Cardiac fibroblast (primary cell): ENCODE measurements at places on chromosomes 5 and 9.
A peak's percentile ranks its signal among the peaks of the same experiment; 100 is the strongest.

- DNase-seq: peak; percentile 61
These were observed at the start of gene AFAP1L1 for GRCh38 chr5:149271716-149272563. Gene AFAP1L1, plus strand, starts transcription at chr5:149271859. Its CDS starts 110 bp downstream, at chr5:149271969.

DNA sequence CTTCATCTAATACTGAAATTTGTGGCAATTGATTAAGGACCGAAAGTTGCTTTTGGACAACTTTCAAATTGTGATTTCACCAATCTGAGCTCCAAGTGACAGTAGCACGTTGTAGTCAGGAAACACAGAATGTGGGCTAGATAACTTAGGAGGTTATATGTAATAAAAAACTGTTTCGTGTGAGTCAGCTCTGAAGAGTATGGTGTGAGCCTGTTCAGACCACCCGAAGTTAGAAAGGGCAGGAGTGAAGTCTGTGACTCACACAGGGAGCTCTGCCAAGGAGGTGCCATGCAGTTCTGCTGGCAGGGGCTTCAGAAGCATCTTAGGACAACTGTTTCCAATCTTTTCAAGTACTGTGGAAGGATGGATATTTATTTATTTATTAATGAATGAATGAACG lies 16.4 kb upstream of the ZBTB34 start:
- DNase-seq: peak; percentile 52

GRCh38 chr9:26891726-26892125 lies 876 bp downstream of the CAAP1 start:
- no peak for DNase-seq

DNA sequence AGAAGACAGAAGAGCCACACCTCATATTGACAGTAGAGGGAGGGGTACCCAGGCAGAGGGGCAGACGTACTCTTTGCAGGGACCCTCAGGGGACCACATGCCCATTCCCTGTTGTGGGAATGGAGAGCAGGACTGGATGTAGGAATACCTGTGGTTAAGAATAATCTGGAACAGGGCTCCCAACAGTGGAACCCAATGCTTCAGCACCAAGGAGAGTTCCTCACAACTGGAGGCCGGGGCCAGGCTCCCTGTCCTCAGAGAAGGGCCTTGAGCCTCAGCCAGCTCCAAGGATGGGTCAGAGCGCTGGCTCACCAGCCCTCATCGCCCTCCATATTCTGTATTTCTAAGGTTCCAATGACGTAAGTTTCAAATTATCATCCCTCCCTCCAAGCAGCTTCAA lies 7.4 kb upstream of the SHC3 start:
- DNase-seq: peak; percentile 37

DNA sequence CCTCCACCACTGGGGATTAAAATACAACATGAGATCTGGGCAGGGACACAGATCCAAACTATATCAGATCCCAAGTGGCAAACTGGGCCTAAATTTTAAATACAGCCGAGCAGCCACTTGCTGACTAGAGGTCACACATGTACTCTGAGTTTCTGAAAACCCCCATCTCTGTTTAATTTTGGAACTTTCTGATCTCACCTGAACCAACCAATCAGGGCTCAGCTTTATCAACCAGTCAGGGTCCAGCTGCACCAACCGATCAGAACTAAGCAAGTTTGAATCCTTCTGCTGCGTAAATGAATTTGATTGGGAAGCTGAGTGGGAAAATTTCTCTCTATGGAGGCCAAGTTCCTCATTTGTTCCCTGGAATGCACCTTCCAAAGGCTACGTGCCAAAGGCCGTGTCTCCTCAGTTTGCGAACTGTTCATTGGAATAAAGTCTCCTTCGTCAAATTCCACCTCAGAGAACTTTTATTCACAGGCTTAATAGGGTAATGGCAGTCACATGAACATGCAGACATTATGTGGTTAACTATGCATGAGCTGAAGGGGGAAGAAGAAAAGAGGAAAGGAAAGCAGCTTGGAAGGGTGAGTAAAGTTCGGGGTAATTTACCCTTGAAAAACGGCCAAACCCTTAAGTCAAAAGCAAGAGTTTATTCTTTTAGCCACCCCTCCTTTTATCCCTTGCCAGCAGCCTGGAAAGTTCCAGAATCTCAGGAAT lies 3.7 kb downstream of the CD180 start:
- no peak for DNase-seq

DNA sequence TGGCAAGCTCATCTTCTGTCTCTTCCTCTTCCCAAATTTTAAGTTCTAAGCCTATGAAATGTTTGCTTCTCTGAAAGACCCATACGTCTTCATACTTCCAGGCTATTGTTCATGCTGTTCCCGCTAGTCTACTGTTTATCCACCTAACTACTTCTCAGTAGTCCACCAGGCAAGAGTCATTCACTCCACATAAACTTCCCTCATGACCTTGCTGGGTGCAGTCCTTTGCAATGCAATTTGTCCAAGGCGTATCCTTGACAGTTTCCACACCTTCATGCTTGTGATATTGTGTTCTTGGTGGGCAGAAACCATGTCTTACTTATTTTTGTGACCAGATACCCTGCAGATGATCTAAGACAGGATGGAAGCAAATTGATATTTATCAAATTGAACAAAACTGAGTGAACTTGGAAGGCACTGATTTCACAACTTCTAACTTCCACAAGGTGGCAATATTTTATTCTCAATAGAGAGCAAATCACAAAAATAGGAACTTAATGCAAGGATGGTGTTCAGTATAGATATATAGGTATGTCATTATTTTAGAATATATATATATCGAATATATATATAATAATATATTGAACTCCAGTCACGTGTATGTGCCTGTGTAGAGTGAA lies 30.3 kb downstream of the TYRP1 start:
- peak; percentile 46 for DNase-seq

- peak; percentile 82 for DNase-seq
These were observed 134.7 kb upstream of the DMRT1 start for GRCh38 chr9:706606-707459.

DNA sequence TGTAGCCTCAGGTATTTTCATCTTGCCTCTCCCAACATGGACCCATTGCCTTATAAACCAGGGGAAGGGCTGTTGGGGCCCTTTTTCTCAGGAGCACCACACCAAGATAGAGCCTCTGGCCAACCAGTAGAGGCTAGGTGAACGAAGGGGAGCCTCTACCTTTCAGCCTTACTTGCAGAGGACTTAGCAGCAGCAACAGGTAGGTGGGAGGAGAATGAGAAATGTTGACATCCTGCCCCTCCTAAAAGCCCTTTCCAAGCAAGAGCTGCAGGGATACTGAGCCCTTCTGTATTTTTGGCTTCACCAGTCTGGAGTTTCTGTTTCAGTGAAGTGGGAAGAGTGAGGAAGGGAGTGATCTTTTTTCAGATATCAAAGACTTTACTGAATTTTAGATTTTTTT lies 77.4 kb downstream of the MTREX start:
- no peak for DNase-seq

DNA sequence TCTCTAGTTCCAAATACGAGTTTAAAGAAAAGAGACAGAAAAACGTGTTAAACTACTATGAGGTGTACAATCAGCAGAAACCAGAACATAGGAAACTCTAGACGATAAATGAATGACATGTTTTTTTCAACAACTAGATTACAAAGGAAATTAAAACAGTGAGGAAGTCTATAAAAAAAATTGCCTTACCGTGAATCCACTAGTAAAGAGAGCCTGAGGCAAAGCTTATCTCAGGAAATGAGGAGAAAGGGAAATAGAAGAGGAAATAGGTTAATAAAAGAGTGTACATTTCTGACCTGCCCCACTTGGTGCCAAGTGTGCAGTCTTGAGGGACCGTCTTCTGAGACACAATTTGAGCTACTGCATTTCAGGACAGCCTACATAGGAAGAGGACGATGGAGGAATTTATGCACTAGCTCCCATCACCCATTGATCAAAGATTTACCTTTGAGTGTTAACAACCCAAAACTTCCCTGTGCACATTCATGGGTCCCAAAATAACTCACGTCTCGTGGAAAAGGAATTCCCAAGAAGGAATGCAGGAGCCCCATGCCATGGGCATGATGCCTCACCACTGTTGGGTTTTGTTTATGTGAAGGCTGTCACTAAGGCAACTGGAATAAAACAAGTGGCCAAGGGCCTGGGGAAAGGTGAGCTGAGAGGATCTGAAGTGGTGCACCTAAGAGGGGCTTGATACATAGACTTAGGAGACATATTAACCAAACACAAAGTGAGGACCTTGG lies 53.6 kb upstream of the SLC1A3 start:
- DNase-seq: peak; percentile 13

DNA sequence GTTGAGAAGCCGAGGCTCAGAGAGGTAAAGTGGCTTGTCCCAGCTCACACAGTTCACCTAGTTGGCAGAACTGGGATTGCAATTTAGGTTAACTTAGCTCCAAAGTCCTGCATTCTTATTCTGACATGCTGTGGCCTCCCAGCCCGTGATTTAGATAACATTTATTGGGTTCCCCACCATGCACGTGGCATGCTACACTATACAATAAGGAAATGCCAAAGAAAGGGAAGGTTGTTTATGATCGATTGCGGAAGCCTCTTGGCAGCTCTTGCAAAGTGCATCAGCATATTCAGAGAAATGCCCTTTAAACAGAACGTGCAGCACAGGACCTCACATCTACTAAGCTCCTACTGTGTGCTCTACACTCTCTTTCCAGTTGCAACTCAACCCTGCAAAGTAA lies 3.2 kb downstream of the NEURL1B start:
- DNase-seq: no peak

DNA sequence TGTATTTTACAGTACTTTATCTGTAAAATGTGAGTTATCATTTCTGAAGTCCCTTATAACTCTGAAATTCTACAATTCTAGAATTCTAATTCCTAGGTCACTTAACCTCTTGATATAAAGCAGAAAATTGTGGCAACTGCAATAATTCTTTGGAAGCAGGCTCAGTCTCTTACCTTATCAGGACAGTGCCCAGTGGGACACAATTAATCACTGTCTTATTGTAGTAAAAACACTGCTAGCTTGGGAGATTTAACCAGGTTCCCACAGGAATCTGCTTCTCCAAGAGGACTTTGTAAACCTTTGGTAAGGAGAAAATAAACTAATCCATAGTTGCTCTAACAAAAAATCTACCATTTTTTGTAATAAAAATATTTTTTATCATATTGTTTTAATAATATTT lies 18.3 kb upstream of the SPATA9 start:
- no peak for DNase-seq

DNA sequence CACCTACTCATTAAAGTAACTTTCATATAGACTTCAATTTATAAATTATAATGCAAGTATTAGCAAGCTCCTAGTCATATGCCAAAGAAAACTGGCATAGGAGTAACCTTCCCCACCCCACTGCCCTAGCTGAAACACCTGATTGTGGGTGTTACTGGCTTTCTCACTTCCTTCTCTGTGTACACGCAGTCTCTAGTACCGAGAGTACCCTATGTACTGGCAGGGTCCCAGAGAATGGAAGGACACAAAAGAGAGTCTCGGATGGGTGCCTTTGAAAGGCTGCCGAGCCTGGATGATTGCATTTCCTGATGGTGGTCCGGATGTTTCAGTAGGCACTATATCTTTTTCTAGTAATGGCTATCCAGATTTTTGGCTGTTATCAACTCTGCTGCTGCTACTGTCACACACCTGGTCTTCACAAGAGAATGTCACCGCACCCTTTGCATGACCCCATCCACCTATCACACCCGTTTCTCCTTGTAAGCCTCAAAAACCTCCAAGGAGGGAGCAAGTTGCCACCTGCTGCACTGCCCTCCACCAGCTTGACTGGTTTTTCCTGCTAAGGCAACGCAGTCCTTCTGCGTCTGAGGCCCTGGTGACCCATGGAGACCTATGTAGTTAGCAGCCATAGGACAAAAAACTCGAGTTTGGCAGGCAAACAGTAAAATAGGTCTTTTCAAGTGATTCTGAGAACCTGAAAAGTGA lies 53.8 kb upstream of the CLINT1 start:
- DNase-seq: no peak

- DNase-seq: peak; percentile 66
These were observed 816.2 kb upstream of the GRAMD2B start for GRCh38 chr5:125607018-125607417.
